ENCODE measurements at places on chromosomes 13 and 19. TPM values are rescaled to one million over a fixed set of nuclear protein-coding genes. Genes with fewer than 3 reads are reported as not detected.
A peak's percentile ranks its signal among the peaks of the same experiment; 100 is the strongest.

GRCh38 chr19:35596366-35596999, 10.5 kb downstream of the PMIS2 start:
- H3K4me3 ChIP-seq: no peak overlapping the region
- H3K36me3 ChIP-seq: no peaks in the 10 kb centered on the region
- DNase-seq: no peak
- no peaks in the 10 kb centered on the region for H3K4me1 ChIP-seq
- no peak overlapping the region for H3K27ac ChIP-seq

DNA sequence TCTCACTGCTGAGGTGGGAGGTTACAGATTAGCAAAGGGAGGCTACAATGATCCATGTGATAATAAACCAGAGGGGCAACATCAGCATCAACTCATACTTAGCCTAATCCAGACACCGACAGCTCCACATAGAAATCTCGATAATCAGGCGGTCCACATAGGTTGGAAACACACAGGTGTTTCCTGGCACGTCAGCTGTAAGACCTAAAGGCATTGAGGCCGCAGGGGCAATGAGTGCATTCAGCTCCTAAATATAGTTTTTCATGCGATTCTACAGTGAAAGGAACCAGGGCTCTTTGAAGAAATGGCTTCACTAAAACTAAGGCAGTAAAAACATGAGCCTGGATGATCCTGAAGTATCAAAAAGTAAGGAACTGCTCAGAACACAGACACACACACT, 19.3 kb downstream of the PLPP2 start:
- H3K27ac ChIP-seq: no peak overlapping the region
- no peaks in the 10 kb centered on the region for H3K36me3 ChIP-seq
- DNase-seq: no peak
- H3K4me1 ChIP-seq: peaks cover 7% of the 10 kb centered on the region
- H3K27me3 ChIP-seq: peaks cover 5% of the 10 kb centered on the region

DNA sequence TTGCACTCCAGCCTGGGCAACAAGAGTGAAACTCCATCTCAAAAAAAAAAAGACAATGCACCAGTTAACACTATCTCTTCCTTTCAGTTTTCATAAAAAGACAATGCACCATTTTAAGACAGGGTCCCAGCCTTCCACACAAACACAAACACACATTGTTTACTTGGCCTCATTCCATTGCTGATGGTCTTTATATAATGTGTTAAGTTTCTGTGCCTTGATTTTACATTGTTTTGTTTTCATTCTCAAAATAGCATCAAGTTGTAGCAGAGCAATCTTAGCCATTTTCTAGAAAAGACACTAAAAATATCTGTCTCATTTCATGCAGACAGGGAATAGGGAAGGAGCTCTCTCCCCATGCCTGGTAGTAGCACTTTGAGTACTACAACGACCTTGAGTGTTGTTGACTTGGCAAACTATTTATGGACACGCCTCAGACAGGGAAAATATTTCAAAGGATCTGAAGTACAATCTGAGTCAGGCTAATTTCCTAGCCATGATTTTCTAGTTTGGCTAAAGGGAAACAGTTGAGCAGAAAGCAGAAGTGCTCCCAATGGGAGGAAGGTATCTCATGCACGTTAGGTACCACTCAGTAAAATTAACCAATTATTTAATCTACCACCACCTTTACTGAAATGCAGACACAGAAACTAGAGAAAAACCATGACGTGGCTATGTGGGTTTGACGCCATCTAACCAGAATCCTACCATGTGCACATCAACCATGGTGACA, 120.6 kb downstream of the ABCC4 start:
- peaks cover 45% of the 10 kb centered on the region for H3K4me1 ChIP-seq
- no peak overlapping the region for H3K4me3 ChIP-seq
- no peak for DNase-seq
- no peaks in the 10 kb centered on the region for H3K36me3 ChIP-seq

GRCh38 chr13:93947651-93948050, 531.8 kb downstream of the DCT start:
- DNase-seq: no peak
- H3K27me3 ChIP-seq: no peaks in the 10 kb centered on the region
- H3K4me1 ChIP-seq: no peaks in the 10 kb centered on the region
- H3K36me3 ChIP-seq: no peaks in the 10 kb centered on the region
- no peak overlapping the region for H3K27ac ChIP-seq

GRCh38 chr19:43777163-43777695, 3.5 kb downstream of the KCNN4 start:
- H3K4me3 ChIP-seq: peak overlapping the region; percentile 63
- DNase-seq: peak; percentile 56
- no peaks in the 10 kb centered on the region for H3K27me3 ChIP-seq
- peaks cover 14% of the 10 kb centered on the region for H3K36me3 ChIP-seq
- peak overlapping the region; percentile 77 for H3K27ac ChIP-seq

DNA sequence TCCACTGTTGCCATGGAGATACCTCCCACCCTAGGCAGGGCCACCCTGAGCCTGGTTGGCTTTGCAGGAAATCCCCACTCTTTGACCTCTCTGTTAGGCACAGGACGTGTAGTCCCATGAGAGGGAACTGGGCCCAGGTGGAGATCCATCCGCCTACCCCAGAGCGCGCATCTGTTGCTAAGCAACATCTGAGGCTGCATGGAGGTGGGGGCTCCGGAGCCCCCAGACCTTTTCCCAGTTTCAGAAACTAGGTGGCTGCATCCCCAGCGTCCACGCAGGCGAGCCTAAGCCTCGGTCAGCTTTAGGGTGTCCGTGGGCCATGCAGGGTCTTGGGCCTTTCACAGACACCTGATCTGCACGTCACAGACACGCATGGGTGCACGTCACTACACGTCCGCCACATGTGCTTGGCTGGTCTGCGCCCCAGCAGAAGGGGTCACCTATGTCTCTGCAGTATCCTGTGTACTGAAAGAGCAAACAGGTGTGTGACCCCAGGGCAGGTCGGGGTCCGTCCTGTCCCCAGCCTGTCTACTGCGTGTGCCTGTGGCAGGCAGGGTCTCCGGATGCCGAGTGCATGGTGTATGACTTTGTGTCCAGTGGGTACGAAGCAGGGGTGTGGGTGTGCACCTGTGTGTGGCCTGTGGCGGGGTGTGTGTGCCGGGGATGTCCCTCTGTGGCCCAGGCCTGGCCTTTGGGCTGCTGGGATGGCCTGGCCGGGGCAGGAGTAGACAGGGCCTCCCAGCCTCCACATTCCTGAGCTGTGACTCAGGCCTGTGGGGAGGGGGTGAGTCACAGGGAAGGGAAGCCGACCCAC, 4.1 kb upstream of the CIRBP start:
- H3K4me1 ChIP-seq: peaks cover 62% of the 10 kb centered on the region
- no peaks in the 10 kb centered on the region for H3K36me3 ChIP-seq
- H3K27me3 ChIP-seq: no peaks in the 10 kb centered on the region

GRCh38 chr19:1945899-1946298, 4.9 kb downstream of the CSNK1G2 start:
- no peak for DNase-seq
- H3K27ac ChIP-seq: no peak overlapping the region
- peaks cover 5% of the 10 kb centered on the region for H3K36me3 ChIP-seq
- H3K4me1 ChIP-seq: peaks cover 26% of the 10 kb centered on the region

- no peak overlapping the region for H3K4me3 ChIP-seq
- H3K27me3 ChIP-seq: peaks cover 15% of the 10 kb centered on the region
- H3K4me1 ChIP-seq: no peaks in the 10 kb centered on the region
- H3K27ac ChIP-seq: no peak overlapping the region
Measured at GRCh38 chr19:39582442-39582841, 19.9 kb upstream of the LGALS13 start.

DNA sequence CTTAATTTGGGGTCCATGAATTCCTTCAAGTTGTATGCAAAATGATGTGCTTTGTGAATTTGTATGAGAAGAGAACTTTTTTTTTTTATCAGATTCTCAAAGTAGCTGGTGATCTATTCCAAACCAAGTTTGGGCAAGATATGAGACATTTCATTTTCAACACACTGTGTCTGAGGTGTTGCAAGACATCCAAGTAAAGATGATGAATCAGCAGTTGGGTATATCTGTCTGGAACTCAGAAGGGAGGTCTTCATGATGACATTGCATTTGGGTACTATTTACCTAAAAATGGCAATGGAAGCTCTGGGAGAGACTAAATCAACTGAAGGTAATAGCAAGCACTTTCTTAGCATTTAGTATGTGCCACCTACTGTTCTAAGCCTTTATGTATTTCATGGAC, 2.8 kb downstream of the FAM124A start:
- H3K4me3 ChIP-seq: no peak overlapping the region
- H3K27me3 ChIP-seq: peaks cover 50% of the 10 kb centered on the region
- H3K27ac ChIP-seq: no peak overlapping the region
- DNase-seq: no peak
- H3K4me1 ChIP-seq: peaks cover 11% of the 10 kb centered on the region
- no peaks in the 10 kb centered on the region for H3K36me3 ChIP-seq

- H3K36me3 ChIP-seq: no peaks in the 10 kb centered on the region
- no peaks in the 10 kb centered on the region for H3K4me1 ChIP-seq
- no peak overlapping the region for H3K27ac ChIP-seq
Measured at GRCh38 chr13:85461621-85462020, 337.6 kb downstream of the SLITRK6 start.

DNA sequence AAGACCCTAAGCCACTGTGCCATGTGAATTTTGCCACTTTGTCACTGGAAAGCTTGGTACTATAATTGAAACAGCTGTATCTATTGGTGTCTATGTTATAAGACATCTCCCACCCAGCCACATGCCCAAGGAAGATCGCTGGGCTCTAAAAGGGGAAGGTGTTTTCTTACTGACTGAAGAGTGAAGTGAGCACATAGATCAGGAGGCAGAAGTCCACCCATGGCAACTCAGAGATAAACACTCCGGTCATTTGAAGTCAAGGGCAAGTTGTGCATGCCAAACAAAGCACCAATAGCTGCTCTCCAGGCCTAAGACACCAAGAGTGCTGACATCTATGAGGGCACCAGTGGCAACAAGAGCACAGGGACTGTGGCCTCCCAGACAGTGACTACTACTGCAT, 153.8 kb downstream of the KCTD12 start:
- H3K4me1 ChIP-seq: no peaks in the 10 kb centered on the region
- no peak overlapping the region for H3K27ac ChIP-seq
- no peaks in the 10 kb centered on the region for H3K36me3 ChIP-seq
- H3K27me3 ChIP-seq: no peaks in the 10 kb centered on the region

- DNase-seq: no peak
- no peaks in the 10 kb centered on the region for H3K4me1 ChIP-seq
- H3K27ac ChIP-seq: no peak overlapping the region
- H3K4me3 ChIP-seq: no peak overlapping the region
Measured at GRCh38 chr19:7109678-7110289, 40.3 kb downstream of the ZNF557 start.

GRCh38 chr19:3125900-3126524, 9.8 kb upstream of the GNA15 start:
- no peaks in the 10 kb centered on the region for H3K27me3 ChIP-seq
- H3K36me3 ChIP-seq: no peaks in the 10 kb centered on the region
- no peak overlapping the region for H3K4me3 ChIP-seq
- H3K4me1 ChIP-seq: no peaks in the 10 kb centered on the region
- DNase-seq: peak; percentile 49
- no peak overlapping the region for H3K27ac ChIP-seq

DNA sequence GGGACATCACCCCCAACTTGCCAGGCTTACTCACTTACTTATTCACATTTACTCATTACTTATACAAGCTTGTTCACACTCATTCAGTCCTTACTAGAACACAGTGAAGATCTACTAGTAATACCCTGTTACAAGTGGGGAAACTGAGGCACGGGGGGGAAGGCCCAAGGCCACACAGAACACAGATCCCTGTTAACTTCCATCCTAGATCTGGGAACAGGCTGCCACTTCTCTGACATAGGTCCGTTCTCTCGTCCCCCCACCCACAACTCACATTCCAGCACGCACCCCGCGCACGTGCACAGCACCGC, 1.5 kb upstream of the NRTN start:
- no peak for DNase-seq
- H3K27ac ChIP-seq: no peak overlapping the region
- peak overlapping the region; percentile 48 for H3K4me3 ChIP-seq
- H3K4me1 ChIP-seq: peaks cover 20% of the 10 kb centered on the region
- no peaks in the 10 kb centered on the region for H3K36me3 ChIP-seq

GRCh38 chr19:11673608-11674041, 65.1 kb downstream of the ZNF823 start:
- H3K27ac ChIP-seq: no peak overlapping the region
- no peaks in the 10 kb centered on the region for H3K36me3 ChIP-seq
- no peak for DNase-seq
- peaks cover 4% of the 10 kb centered on the region for H3K27me3 ChIP-seq
- H3K4me1 ChIP-seq: peaks cover 3% of the 10 kb centered on the region
- no peak overlapping the region for H3K4me3 ChIP-seq

DNA sequence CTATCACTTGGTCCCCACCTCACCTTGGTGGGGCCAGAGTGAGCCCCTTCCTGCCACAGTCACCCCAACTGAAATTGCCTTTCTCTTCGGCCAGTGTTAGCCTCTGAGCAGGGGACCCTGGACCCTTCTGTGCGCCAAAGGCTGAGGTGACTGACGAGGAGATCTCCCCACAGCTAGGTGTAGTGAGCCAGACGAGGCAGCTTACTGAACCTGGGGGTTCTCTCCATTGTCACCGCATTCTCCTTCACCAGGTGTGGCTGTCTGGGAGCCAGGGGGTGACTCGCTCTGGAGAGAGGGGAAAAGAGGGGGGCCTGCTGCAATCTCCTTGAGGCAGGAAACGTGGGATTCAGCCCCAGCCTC, 1.3 kb downstream of the RPS28 start:
- peak overlapping the region; percentile 89 for H3K27ac ChIP-seq
- no peak for DNase-seq
- H3K27me3 ChIP-seq: no peaks in the 10 kb centered on the region
- peaks cover 35% of the 10 kb centered on the region for H3K4me1 ChIP-seq

- no peak overlapping the region for H3K27ac ChIP-seq
- H3K4me3 ChIP-seq: no peak overlapping the region
- H3K27me3 ChIP-seq: peaks cover 5% of the 10 kb centered on the region
- no peaks in the 10 kb centered on the region for H3K36me3 ChIP-seq
- H3K4me1 ChIP-seq: no peaks in the 10 kb centered on the region
Measured at GRCh38 chr19:23971598-23971997, 56.9 kb downstream of the ZNF726 start.

DNA sequence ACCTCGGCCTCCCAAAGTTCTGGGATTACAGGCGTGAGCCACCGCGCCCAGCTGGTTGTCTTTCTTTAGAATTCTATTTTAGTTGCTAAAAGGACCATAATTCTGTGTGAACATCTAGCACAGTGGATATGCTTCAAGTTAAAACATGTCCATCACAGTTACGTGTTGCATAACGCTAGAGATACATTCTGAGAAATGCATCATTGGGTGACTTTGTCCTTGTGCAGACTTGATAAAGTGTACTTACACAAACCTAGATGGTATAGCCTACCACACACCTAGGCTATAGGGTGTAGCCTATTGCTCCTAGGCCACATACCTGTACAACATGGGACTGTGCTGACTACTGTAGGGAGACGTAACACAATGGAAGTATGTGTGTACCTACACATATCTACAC, 35.4 kb downstream of the DOCK9 start:
- H3K27ac ChIP-seq: no peak overlapping the region
- H3K27me3 ChIP-seq: no peaks in the 10 kb centered on the region
- no peak for DNase-seq
- no peak overlapping the region for H3K4me3 ChIP-seq
- no peaks in the 10 kb centered on the region for H3K4me1 ChIP-seq

GRCh38 chr19:13842291-13843103, 34.4 kb upstream of the NANOS3 start:
- H3K36me3 ChIP-seq: no peaks in the 10 kb centered on the region
- H3K27me3 ChIP-seq: no peaks in the 10 kb centered on the region
- DNase-seq: peak; percentile 70

GRCh38 chr13:109655206-109655600, 131.2 kb downstream of the IRS2 start:
- H3K27ac ChIP-seq: no peak overlapping the region
- H3K4me3 ChIP-seq: no peak overlapping the region
- no peak for DNase-seq
- no peaks in the 10 kb centered on the region for H3K4me1 ChIP-seq
- H3K27me3 ChIP-seq: no peaks in the 10 kb centered on the region

The LIPE gene
- total RNA-seq: 13.2 TPM

The SNRPD2 gene
- total RNA-seq: 271 TPM

The SMIM24 gene
- total RNA-seq: 1.4 TPM

The FCHO1 gene
- total RNA-seq: 71.9 TPM

The CPB2 gene
- not detected for total RNA-seq

The IGFL4 gene
- not detected for total RNA-seq

The SHD gene
- total RNA-seq: not detected
